Stimulated activated CD8-positive, alpha-beta memory T cell treated with anti-CD3 and anti-CD28 coated beads, Interleukin-7, amount 100 ng/mL, for 48 hours (primary cell): ENCODE measurements at places on chromosomes 12 and 14.
A peak's percentile ranks its signal among the peaks of the same experiment; 100 is the strongest.

DNA sequence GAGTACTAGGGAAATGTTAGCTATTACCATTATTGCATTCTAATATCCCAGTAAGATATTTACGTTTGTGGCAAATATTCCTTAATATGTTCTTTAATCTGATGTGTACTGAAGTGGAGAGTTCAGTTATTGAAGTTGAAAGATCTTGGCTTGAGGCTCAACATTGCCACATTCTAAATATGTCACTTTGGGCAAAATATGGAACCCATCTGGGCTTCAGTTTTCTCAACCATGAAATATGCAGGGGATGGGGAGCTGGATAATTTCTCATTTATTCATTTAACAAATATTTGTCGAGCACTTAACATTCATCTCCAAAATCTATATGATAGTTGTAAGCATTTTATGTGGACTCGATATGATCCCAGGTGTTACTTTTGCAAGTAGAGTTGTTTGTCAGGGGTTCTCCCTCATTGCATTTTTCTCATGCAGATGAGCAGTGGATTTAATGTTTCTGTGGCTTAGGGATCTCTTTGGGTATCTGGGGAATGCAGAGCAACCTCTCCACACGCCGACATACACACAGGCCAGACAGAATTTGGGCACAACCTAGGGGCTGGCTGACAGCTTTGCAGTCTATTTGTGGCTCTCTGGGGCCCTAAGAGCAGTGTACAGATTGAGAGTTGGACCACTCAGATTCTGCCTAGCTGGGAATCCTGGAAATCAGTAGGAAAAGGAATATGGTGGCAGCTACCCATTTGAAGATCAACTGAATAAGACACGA is 26.6 kb upstream of the APPL2 start:
- no peak for DNase-seq

DNA sequence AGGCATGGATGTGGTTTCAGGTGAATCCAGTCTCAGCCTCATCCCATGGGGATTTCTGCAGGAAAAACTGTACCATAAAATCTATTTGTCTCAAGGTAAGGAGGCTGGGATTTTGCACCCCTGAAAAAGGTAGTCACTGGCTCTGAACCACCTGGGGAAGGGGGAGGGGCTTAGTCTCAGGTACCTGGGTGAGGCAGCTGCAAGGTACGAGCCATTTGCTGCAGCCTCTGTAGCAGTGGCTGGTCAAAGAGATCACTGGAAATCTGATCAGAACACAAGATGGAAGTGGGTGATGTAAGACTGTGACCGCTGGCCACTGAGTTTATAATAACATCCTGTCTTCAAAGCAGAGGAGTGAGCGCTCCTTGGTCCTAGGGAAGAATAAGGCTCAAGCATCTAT is 209.9 kb upstream of the NOS1 start:
- DNase-seq = no peak

DNA sequence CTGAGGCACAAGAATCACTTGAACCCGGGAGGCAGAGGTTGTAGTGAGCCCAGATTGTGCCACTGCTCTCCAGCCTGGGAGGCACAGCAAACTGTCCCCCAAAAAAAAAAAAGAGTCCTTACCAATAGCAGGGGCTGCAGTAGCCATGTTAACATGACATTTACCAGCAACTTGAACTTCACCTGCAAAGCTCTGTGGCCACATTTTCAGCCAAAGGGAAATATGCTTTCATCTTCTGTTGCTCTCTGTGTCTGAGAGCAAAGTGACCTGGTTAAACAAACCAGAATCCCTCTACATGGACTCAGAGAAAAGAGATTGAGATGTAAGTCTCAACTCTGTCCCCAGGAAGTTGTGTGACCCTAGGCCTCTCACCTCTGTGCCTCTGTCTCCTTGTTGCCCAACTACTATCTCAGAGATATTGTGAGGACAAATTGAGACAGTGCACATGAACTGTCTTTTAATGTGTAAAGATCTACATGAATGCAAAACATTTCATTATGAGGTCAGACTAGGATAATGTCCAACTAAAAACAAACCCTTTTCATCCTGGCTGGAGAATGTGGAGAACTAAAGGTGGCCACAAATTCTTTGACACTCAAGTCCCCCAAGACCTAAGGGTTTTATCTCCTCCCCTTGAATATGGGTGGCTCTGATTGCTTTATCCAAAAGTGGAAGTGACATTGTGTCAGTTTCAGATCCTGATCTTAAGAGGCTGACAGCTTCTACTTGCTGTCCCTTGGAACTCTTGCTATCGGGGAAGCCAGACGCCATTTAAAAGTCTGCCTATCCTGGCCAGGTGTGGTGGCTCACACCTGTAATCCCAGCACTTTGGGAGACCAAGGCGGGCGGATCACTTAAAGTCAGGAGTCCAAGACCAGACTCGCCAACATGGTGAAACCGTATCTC is 24.7 kb upstream of the P2RX4 start:
- DNase-seq = no peak

- DNase-seq = no peak
These were observed 390.6 kb upstream of the TBX3 start for GRCh38 chr12:115074617-115075016.

DNA sequence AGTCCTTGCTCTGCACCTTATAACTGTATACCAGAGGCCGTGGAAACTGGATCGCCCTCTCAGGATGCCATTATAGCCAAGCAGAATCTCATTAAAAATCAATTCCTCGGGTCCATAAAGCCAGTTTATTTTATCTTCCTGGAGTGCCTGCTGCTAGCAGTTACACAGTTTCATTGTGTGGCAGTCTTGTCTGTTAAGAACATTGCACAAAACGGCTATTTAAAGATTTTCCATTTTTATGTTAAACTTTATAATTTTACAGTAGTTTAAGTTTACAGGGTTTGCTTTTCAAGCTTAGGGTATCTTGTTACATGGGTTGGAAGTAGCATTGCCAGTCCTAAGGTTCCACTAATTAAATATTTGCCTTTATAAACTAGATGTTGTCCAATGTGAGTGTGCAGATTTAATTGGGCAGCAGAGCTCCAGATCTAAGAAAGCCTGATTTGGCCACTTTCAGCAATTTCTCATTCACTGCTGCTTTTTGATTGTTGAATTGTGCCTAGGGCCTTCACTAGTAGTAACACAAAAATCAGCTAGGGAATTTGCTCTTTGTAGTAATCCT is 17.0 kb downstream of the TMEM30B start:
- DNase-seq = no peak

- DNase-seq = no peak
These were observed 21.8 kb downstream of the APPL2 start for GRCh38 chr12:105214148-105214547.

GRCh38 chr12:127150479-127150878 is 1116.5 kb upstream of the TMEM132C start:
- no peak for DNase-seq

GRCh38 chr12:90246688-90247087 is 538.0 kb upstream of the ATP2B1 start:
- no peak for DNase-seq

DNA sequence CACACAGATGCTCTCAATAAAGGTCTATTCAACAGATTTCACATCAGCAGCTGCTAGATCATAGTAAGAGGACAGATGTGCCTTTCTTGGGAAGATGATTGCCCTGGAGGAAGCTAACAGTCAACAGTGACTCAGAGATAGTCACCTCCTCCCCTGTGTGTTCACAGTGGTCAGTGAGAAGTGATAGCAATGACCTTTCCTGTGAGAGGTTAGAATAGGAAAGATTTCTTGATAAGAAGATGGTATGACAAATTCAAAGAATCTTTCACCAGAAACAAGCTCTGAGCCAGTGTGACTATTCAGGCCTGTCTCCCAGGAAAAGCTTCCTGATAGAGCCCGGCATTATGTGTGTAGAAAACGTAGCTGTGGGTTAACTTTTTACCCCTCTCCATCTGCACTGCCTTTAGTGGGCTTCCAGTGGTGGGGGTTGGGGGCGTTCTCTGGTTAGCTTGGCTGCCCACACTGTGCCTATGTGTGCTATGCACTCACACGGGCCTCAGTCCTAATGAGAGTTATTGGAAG is 66.4 kb upstream of the ARHGAP5 start:
- no peak for DNase-seq

DNA sequence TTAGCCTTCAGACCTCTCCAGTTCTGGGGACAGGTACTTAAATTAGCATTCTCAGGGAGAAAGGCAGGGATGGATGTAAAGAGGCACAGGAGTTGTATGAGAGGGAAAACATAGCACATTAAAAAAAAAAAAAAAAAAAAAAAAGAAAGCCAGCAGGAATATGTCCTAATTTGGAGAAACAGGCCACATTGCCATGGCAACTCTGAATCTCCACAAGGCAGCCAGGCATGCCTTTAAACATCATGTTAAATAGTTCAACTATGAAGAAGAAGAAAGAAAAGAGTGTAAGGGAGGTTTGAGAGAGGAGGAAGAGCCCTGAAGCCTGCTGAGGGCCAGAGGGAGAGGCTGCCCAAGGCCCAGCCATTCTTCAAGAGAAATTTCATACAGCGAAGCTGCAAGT is 145.8 kb downstream of the GRIN2B start:
- no peak for DNase-seq

- no peak for DNase-seq
These were observed 9.6 kb upstream of the TBX5 start for GRCh38 chr12:114415525-114415868.

GRCh38 chr12:28998662-28999120 is 150.4 kb upstream of the FAR2 start:
- DNase-seq = peak; percentile 13

DNA sequence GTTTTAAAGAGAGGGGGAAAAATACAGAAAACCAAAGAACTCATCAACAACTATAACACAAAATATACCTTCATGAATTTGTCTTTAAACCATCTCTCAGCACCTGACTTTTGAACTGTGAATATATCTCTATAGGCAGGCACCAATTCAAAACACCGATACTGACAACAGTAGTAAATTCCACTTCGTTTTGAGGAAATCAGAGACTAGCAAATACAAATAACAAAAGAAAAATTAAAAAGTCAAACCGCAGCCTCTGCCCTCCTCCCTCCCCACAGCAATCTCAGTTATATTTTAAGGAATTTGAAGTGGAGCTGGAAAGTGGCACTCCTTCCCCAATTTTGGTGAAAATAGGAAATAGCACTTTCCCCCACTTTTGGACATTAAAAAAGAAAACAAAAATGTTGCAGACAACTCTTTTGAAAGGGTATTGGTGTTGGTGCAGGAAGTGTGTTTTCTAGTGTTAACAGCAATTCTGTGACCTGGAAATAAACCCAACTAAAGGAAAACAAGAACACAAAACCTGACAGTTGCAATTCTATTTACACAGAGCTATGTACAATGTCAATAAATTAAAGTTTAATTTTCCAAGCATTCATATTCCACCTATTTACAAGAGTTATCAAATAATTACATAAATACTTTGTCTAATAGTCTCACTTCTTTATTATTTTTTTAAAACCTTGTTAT is 13.5 kb downstream of the TBX3 start:
- DNase-seq = no peak

DNA sequence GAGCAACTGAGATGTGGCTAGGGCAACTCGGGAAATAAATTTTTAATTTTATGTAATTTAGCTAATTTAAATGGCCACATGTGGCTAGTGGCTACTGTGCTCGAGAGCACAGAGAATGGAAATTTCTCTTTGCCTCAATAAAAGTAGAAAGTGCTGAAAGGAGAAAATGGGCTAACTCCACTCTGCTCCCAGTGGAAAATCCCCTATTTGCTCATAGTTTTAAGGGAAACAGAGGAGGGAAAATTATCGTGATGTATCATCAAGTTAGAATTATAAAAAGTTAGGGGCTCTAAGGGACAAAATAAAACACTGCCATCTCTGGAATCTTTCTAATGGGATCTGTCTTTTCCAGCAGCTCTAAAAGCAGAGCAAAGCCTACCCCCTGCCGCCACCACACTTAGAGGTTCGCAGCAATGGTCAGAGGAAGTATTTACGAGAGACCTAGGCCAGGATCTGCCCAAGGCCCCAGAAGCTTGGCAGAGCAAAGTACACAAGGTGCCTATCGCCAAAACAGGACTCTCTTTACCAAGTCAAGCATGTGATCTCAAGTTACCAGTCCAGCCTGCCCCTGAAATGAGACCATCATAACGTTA is 220.7 kb downstream of the PPM1H start:
- DNase-seq = no peak

DNA sequence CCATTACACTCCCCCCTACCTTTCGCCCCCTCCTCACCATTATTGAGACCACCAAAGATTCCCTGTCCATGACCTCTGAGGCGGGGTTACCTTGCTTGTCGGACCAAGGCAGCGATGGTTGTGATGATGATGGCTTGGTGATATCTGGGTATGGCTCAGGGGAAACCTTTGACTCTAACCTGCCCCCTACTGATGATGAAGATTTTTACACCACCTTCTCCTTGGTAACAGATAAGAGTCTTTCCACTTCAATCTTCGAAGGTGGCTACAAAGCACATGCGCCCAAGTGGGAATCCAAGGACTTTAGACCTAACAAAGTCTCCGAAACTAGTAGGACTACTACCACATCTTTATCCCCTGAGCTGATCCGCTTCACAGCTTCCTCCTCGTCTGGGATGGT is 350.2 kb downstream of the DIO2 start:
- DNase-seq = no peak

DNA sequence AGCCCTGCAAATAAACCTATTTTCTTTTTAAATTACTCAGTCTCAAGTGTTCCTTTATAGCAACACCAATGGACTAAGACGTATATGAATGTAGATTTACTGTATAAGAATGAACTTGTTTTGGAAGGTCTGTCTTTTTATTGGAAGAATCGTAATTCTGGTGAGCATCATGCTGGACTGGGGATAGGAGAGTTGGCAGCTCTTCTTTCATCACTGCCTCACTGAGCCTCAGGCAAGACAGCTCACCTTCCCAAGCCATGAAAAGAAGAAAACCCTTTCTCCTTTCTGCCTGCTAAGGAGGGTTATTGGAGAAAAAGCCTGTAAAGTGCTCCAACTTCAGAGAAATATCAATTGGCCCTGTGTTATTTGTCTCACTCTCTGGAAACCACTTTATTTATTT is 9.1 kb upstream of the RNF34 start:
- DNase-seq = no peak

DNA sequence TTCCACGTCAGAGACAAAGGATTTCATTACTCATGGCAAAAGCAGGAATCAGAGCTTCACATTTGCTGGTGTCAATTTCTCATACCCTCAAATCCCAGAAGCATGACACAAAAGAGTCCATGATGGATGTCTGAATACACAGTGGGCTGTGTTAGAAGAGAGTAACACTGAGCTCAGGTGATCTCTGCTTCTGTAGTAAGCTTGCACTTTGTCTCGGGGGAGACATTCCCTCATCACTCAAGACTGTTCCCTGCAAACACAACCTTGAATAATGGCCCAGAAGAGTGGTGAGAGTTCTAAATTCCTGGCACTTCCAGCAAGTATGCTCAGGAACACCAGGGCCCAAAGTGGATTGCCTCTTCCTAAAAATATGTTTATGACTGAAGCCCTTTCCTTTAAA is 1787.2 kb upstream of the SEL1L start:
- no peak for DNase-seq

DNA sequence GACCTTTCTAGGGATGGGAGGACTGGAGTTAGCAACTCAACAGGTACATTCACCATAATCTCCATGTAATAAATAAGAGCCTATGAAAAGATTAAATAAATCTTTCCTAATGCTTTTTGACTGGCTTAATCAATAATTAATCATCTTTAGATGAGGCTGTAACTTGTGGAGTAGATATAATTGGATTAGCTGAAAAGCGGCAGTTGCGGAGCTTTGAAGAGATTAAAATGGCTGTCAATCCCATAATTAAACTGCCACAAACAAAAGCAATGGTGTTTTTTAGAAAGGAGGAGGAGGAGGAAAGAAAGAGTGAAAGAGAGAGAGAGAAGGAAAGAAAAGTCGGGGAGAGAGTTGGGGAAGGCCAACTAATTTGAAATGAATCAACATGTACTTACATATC is 70.7 kb upstream of the TMEM263 start:
- DNase-seq = no peak

GRCh38 chr12:116037941-116038837 is 239.3 kb downstream of the MED13L start:
- no peak for DNase-seq
